Left lung (tissue), 14 donors: ENCODE measurements at places on chromosomes 16 and 17. TPM values are rescaled to one million over a fixed set of nuclear protein-coding genes. Genes with fewer than 3 reads are reported as not detected.

DNA sequence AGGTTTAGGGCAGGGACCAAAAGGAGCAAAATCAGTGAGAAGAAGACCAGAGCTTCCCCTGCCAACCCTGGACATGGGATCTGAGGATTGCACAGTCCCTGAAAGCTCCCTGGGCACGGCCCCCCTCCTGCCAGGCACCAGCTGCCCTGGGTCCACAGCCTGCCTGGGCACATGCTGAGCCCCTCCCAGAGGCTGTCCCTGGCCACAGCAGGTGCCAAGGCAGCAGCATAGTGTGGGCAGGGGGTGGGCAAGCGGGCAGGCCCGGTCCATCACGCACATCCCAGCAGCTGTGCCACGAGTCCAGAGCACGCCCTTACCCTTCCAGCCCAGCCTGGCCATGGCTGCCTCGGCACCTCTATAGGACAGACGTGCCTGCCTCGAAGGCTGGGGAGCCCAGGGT lies 12.7 kb downstream of the SCN4A start:
- no peak for DNase-seq

Gene TP53TG3F
- 0.15 TPM for total RNA-seq

DNA sequence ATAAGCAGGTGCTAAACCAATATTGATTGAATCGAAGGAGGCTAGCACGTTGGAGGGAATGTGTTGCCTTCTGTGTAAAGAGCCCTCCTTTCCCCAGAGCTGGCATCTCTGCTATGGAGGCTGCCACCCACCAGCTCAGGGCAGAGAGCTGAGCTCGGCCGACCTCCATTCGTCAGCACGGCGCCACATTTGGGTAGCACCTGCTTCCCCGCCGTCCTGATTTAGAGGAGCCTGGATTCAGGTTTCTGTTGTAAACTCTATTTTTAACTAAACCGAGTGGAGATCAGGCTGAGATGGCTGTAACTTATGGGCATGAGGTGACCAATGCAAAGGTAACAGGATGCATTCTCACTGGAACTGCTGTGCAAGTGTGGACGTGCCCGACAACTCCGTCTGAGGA lies 172.5 kb downstream of the CCDC182 start:
- no peak for DNase-seq

- DNase-seq = no peak
These were observed 596 bp upstream of the PFN1 start for GRCh38 chr17:4948931-4949320.

DNA sequence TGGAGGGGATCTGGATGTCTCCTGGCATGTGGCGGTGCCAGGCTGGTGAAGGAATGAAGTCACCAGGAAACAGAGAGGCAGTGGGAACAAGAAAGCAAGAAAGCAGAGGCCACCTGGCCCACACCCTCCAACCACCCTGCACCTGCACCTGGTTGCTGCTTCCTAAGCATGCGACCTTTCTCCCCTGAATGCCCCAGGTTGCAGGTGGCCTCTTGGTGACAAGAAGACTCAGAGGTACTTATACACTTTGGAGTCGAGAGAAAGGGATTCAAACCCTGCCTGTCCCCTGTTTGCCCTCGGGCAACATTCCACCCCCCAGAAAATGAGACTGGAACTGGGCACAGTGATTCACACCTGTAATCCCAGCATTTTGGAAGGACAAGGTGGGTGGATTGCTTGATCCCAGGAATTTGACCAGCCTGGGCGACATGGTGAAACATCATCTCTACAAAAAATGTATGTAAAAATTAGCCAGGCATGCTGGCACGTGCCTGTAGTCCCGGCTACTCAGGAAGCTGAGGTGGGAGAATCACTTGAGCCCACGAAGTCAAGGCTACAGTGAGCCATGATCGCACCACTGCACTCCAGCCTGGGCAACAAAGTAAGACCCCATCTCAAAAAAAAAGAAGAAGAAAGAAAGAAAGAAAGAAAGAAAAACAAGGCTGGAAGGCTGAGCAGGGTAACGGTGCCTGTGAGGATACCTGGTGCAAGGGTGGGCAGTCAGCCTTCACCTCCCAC lies 34.6 kb upstream of the TNRC6C start:
- DNase-seq = no peak

Gene ATP1B2
- total RNA-seq = 0.68 TPM
